ENCODE measurements at places on chromosomes 7 and 10. TPM values are rescaled to one million over a fixed set of nuclear protein-coding genes. Genes with fewer than 3 reads are reported as not detected.

Gene SFXN4
- total RNA-seq = 18.5 TPM

GRCh38 chr7:158820656-158821055, 8.7 kb downstream of the ESYT2 start:
- DNase-seq = no peak

Gene EGR2
- total RNA-seq = 11.6 TPM

- DNase-seq = no peak
These were observed 260.0 kb upstream of the MKI67 start for GRCh38 chr10:128386231-128386630.

- no peak for DNase-seq
These were observed 110.9 kb downstream of the COL13A1 start for GRCh38 chr10:69912589-69912988.

DNA sequence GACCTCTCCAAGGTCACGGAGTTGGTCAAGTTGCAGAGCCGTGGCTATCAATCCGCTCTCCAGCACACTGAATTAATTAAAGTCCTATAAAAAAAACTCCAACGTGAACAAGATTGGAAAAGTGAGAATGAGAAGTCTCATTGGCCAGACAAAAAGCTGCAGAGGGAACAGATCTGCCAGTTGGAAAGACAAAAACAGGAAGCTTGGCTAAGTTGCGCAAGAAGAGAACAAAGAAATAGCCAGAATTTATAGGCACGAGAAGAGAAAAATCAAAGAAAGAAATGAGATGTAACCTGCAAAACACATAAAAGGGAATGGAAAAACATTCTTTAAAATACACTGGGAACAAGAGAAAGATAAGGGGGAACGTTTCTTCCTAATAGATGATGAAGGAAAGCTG, 45.7 kb upstream of the CRTAC1 start:
- DNase-seq = no peak

DNA sequence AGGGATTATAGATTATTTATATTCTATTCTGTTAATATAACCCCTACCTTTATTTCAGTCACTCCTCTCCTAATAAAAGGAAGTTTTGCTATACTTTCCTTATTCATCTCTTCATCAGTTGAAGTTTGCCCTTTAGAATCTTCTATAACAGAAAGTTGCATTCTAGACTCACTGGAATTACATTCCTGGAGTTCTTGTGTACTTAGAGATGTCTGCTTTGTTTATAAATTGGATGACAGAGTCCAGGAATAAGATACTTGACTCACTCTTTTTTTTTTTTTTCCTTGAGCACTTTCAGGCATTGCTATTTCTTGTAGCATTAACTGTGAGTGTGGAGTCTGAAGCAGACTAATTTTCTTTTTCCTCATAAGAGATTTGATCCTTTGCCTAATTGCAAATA, 640.8 kb downstream of the XPNPEP1 start:
- DNase-seq = no peak

- no peak for DNase-seq
These were observed 9.8 kb downstream of the ALOX5 start for GRCh38 chr10:45383682-45384330.

- no peak for DNase-seq
These were observed 78.5 kb downstream of the SHH start for GRCh38 chr7:155733582-155734444.

- DNase-seq = no peak
These were observed 64.0 kb downstream of the SYPL1 start for GRCh38 chr7:106047818-106048705.

DNA sequence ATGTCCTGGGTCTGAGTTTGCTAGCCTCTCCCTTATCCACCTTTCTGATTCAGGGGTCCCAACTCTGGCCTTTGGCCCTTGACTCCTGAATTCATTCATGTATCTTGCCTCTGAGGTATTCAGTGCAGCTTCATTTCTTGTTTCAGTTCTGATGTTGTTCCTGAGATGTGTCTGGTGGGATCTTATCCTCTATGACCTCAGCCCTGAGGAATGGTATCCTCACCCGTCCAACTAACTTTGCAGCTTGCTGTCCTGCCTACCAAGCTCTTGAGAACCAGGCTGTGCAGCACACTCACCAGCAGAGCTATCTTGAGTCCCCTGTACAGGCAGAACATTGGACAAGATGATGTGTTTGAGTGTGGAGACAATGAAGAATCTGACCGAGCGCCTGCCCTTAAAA, 13.8 kb downstream of the SUFU start:
- DNase-seq = no peak

Gene ITGA8
- 2.3 TPM for total RNA-seq

DNA sequence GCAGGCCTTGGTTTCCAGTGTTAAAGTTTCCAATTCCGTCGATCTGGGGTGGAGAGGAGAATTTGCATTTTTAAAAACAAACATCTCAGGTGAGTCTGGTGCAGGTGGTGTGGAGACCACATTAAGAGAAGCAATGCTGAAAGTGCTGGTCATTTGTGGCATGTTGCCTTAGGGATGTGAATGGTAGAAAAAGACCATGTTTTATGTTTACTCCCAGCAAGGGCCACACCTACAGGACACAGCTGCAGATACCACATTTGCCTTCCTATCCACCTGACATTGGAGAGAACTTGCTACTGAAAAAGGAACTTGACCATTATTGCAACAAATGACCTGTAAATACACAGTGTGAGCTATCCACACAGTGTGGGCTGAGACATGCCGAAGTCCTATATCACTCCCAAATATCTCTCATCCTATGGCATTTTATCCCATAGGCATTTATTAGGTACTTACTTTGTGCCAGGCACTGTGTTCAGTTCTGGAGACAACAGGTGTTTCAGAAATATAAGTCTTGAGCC, 183.1 kb downstream of the NRP1 start:
- no peak for DNase-seq

- no peak for DNase-seq
These were observed 144.1 kb downstream of the TCF7L2 start for GRCh38 chr10:113094114-113094486.

- DNase-seq = no peak
These were observed 59.5 kb upstream of the CAV2 start for GRCh38 chr7:116439841-116440549.

- no peak for DNase-seq
These were observed 224.6 kb upstream of the PITRM1 start for GRCh38 chr10:3397231-3397630.

DNA sequence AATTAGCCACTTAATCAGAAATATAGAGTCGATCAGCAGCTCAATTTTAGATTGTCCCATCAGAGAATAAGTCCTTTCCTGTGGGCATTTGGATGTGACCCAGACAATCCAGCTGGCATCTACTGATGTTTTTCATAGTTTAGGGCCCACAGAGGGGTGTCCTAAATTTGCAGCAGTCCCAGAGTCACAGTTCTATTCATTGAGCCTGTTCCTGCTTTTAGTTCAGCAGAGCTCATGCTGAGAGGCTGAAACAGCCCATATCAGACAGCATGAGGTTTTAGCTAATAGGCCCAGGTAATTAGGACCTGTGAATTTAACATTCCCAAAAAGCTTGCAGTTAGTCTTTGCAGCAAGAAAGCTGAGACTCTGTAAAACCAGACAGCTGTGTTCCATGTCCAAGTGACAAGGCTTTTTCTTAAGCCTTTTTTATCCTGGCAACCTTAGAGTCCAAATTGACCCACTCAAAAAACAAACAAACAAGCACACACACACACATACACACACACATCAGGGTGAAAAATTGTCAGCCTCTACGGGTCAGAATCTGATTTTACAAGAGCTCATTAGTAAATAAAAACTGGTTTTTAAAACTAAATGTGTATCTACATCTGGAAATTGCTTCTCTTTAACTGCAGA, 33.7 kb downstream of the ANKIB1 start:
- no peak for DNase-seq

DNA sequence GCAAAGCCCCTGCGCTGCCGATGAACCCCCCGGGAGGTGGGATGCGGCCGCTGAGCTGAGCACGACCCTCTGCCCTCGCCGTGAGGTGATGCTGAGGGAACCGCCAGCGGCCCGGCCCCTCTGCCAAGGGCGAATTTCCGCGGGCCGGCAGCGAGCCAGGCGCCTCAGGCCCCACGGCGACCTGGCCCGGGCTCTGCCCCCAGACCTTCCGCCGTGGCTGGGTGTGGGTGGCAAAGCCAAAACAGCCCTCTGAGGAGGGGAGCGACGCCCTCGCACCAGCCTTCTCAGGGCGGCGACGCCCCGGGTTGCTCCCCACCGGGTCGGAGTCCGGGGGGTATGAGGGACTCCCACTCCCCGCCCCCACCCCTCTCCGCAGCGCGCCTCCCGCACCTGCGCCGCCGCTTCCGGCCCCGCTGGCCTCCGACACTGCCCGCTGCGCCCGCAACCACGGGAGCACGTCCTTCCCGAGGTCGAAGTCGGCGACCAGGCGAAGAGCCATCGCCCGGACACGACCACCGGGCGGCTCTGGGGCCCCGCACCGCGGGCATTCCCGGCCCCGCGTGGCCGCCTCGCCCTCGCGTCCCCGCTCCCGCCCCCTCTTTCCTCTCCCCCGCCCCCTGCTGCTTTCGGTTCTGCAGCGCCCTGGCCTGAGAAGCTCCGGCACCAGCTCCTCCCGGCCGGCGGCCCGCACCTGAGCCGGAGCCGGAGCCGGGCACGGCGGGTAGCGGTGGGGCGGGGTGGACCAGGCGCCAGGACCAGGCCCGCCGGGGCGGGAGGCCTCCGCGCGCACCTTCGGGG, at the start of gene GSAP:
TSS of gene GSAP (minus strand) at position 527 of the 798 bp plus-strand sequence. CDS start at position 499, 28 bp downstream.
- DNase-seq = no peak

DNA sequence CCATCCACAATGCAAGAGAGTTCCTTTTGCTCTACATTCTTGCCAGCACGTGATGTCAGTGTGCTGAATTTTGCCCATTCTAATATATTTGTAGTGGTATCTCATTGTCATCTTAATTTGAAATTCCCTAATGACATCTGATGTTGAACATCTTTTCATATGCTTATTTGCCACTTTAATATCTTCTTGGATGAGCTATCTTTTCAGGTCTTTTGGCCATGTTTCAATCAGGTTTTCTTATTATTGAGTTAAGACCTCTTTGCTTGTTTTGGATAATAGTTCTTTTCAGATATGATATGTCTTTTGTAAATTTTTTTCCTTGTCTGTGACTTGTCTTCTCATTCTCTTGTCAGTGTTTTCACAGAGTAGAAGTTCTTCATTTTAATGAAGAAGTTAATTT, 20.4 kb upstream of the FAM3C start:
- no peak for DNase-seq

GRCh38 chr7:86647385-86648094, 3.8 kb downstream of the GRM3 start:
- DNase-seq = no peak

Gene NUTM2A
- total RNA-seq = 0.56 TPM

GRCh38 chr7:105387508-105388355, 989 bp downstream of the SRPK2 start:
- no peak for DNase-seq

GRCh38 chr10:87861566-87861952, 1.8 kb downstream of the KLLN start:
- peak; percentile 75 for DNase-seq

DNA sequence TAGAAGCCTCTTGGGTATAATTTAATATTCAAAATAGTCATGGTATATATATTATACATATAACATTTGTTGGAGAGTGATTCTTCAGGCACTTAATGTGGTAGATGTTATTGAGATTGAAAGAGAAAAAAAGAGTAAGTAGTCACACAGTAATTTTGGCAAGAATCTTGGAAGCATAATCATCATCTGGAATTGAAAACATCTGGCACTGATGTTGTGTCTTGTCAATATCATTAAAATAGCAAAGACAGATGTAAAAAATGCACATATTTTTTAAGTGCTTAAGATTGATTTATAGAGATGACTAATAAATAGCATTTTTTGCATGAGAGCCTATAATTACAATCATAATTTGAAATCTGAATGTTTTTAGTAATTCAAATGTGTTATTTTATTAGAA, 9.5 kb downstream of the SEMA3D start:
- no peak for DNase-seq

DNA sequence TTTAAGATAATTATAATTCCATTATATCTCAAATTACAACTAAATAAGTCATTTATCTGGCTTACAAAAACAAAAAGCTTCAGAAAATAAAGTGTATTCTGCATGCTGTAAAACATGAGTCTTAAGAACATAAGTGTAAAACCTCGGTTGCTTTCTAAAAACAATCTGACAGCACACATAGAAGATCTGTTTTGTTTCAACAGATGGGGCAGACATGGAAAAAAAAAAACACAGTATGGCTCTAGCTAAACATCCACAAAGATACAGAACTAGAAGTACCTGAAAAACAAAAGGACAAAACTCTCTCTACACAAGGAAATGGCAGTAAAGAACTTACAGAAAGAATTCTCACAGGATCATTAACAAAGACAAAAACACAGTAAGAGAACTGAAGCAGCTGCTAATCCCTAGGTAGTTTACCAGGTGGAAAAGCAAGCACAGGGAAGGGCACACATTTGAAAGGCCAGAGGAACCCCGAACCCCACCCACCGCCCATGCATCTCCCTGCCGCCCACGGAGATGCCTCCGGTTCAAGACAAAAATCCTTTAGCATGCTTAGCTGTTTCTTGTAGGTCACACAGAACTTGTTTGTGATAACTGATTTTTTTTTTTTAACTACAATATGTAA, 42.5 kb downstream of the DLD start:
- no peak for DNase-seq

DNA sequence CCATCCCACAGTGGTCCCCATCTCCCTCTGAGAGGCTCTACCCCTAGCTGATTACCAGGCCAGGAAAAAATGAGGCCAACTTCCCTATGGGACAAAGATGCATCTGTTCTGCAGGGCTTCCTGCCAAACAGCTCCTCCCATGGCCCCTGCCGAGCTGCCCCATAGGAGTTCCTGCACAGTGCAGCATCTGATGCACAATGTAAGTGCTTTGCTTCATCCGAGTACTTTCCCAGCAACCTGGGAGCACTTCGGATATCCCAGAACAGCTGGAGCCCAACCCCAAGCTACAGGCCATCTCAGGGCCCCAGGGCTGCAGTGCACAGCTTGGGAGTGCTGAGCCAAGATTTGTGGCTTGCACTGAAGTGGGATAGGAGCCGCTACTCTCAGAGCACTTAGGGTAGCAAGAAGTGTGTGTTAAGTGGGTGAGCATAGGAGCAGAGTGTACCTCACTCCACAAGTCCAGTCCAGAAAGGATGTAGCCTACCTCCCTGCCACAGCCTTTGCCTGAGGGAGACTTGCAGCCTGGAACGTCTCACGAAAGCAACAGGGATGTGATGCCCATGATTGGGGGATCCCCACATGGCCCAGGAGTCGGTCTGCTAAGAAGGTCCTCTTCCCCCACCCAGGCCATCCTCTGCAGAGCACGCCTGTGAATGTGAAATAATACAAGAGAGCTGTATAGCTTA, 209.6 kb upstream of the VWC2 start:
- DNase-seq = no peak

- no peak for DNase-seq
These were observed 72.2 kb downstream of the EZH2 start for GRCh38 chr7:148811892-148812291.

Measured in omental fat pad (tissue), 4 donors.